ENCODE measurements at places on chromosomes 16 and 17. TPM values are rescaled to one million over a fixed set of nuclear protein-coding genes. Genes with fewer than 3 reads are reported as not detected.

Gene FOXJ1
- total RNA-seq, result 0.09 TPM

DNA sequence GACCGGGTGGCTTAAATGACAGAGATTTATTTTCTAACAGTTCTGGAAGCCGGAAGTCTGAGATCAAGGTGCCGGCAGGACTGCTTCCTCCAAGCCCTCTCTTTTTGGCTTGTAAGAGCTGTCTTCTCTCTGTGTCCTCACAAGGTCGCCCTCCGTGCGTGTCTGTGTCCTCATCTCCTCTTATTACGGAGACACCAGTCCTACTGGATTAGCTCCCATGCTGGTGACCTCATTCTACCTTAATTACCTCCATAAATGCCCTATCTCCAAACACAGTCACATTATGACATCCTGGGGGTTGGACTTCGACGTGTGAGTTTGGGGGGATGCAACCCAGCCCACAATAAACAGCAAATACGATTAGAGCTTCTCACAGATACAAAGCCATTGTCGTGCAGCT lies 161.5 kb downstream of the FOXL1 start:
- no peak for DNase-seq

DNA sequence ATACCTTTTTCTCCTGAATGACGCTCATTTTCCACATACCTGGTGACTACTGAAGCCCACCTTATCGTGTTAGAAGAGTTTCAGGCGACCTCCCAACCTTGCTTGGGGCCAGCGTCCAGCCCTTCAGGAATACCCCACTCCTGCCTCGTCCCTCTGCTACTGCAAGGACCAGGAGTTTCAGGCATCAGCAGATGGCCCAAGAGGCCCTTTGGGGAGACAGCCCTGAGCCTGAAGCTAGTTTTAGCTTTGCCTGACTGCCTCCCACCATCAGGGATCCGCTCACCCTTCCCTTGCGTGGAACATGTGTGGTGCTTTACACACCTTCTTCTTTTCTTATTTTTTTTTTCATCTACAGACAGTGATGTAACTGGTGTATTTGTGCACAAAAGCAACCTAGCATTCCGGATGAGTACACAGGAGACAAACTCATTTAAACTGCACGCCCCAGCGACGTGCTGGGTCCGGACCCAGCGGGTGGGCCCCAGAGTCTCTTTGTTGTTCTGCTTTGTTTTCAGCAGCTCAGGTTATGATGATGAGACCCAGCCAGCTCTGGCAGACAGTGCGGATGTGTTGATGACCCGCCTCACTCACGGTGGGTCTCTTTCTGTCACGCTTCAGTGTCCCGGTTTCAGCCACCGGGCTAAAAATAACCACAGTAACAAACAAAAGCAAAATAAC lies 242.4 kb downstream of the C16orf95 start:
- DNase-seq, result no peak

GRCh38 chr17:68103148-68103547 lies 67.6 kb downstream of the KPNA2 start:
- peak; percentile 12 for DNase-seq

DNA sequence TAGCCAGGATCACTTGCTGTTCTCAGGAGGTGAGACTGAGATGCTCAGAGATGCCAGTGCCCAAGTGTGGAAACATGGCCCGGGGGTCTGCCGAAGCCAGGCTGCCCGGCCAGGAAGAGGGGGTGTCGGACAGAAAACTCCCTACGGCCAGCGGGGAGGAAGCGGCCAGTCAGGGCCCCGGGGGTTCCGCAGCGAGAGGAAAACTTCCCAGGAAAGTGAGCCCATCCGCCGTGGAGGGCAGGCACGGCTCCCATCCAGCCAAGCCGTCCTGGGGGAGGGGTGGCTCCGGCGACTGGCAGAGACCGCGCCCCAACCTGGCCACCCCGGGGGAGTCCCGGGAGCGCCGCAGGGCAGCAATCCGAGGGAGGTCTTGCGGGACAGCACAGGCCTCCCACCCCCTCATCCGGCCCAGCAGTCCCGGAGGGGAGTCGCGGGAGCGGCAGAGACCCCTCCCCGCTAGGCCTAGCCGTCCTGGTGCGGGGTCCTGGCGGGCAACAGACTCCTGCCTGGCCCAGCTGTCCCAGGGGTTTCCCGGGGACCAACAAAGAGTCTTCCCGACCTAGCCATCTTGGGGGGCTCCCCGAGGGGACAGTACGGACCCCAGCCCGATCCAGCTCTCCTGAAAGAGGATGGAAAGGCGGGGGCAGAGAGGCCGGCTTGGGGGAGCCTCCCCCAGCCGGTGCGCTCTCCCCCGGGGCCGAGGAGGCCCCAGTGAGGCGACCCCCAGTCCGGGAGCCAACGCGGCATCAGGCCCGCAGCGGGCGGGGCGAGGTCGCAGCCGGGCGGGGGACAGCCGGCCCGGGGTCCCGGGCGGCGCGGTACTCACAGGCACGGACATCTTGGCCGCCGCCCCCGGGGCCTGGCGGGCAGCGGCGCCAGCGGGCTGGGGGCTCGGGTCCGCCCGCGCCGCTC lies 13.8 kb upstream of the BCAR1 start:
- no peak for DNase-seq

DNA sequence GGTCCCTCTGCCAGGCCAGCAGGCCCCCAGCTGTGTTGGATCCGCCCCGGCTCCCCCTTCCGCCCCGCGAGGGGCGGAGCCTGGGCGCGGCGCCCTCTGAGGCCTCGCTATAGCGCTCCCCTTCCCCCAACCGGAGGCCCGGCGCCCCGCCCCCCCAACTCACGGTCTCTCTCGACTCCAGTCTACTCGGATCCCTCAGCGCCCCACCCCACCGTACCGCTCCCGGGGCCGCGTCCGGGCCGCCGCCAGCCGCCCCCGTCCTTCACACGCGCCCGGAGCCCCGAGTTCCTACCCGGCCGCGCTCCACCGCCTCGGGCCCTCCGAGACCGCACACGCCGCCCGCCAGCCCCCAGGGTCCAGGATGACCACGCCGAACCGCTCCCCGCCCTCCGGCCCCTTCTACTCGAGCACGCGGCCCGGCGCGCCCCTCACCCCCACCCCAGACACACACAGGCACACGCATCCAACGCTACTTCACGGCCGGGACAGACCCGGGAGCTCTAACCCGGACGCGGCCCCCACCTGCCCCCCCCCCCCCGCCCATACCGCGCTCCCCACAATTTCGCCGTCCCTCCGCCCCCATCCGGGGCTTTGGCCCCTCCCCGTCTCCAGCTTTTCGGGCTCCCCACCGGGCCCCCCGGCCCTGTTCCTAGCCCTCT lies 1.4 kb downstream of the PHF23 start:
- DNase-seq, result peak; percentile 81

GRCh38 chr16:53041320-53042051 lies 11.2 kb downstream of the CHD9NB start:
- peak; percentile 98 for DNase-seq

Gene TTLL6
- not detected for total RNA-seq

- DNase-seq, result peak; percentile 40
These were observed 46.0 kb upstream of the ERCC4 start for GRCh38 chr16:13873835-13874438.
